ENCODE measurements at places on chromosomes 1 and 21.

DNA sequence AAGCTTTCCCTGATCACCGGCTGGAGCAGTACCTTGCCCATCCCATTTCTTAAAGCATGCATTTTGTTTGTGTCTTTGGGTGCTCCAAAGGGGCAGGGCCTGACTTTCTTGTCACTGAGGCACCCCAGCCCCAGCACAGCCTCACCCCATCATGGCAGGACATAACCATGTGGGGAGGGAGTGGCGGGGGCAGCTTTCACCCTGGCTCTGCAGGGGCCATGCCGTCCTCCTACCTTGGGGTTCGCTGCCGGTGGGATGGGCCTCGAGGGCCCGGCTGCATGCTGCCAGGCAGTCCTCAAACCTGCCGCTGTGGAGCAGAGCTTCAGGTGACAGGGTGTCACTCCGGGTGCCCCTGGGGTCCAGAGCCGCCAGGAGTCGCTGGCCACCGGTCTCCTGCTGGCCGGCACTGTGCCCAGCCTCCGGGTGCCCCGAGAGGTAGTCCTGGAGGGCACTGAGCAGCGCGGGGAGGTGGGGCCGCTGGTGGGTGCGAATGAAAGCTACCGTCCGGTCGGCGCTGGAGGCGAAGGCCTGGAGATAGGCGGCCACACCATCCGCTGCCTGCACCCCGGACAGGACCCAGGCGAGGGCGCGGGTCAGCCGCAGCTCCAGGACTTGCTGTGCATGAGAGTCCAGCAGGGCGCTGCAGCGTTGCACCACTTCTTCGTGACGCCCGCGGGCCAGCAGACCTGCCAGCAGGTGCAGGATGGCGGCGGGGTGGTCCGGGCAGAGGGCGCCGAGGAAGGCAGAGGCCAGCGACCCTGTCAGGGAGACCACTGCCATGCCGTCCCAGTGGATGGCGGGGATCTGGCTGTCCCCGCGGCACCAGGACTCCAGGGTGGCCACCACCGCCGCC is 1.5 kb downstream of the TTC34 start:
- no peak for DNase-seq

- DNase-seq = no peak
Measured at GRCh38 chr1:109689844-109690405, 2.3 kb downstream of the GSTM1 start.

DNA sequence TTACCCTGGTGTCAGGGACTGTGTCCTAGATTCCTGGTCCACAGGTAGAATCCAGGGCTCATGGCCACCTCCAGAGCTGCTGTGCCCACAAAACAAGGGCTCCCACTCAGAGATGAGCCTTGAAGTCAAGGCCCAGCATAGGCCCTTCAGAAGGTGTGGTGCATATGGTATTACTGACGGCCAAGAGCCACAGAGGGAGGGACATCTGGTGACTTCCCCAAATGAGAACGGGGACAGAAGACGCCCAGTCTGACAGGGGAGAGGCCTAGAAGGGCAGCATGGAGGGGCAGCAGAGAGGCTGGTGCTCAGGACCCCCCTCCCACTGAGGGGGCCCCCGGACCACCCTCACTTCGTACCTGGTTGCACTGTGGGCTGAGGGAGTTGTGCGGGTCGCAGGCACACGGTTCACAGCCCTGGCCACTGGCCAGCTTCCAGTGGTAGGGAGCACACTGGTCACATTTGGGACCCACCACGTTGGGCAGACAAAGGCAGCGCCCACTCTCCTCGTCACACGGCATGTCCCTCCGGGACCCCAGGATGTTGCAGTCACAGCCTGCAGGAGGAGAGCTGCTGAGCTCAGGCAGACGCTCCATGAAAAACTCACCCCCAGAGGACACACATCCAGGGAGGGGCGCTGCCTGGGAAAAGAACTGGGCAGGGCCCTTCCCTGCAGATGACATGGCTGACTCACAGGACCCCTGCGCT is 25.0 kb downstream of the LAMB3 start:
- no peak for DNase-seq

GRCh38 chr1:241591317-241591716 is 48.9 kb downstream of the CHML start:
- DNase-seq = no peak

Measured in activated T-cell treated with anti-CD3 and anti-CD28 coated beads for 24 hours (primary cell).